ENCODE measurements at places on chromosomes 1 and 21.

DNA sequence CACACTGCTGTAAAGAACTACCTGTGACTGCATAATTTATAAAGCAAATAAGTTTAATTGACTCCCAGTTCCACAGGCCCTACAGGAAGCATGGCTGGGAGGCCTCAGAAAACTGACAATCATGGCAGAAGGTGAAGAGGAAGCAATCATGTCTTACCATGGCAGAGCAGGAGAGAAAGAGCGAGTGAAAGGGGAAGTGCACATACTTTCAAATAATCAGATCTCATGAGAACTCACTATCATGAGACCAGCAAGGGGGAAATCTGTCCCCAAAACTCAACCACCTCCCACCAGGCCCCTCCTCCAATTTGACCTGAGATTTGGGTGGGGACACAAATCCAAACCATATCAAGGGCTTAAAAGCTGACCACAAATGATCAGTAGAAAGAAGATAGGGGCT is 493.2 kb downstream of the PTPRC start:
- no peak for DNase-seq

DNA sequence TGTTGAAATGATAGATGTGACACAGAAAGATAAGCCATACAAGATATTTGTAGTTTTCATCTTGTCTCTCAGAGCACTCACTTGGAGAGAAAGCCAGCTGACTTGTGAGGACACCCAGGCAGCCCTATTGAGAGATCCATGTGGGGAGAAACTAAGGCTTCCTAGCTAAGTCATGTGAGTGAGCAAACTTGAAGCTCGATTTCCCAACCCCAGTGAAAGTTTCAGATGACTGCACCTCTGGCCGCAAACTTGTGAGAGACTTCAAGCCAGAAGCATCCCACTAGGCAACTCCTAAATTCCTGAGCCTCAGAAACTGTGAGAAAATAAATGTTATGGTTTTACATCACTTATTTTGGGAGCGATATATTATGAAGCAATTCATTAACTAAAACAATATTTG is 832.3 kb downstream of the LTN1 start:
- no peak for DNase-seq

GRCh38 chr1:234393190-234393589 is 19.9 kb downstream of the COA6 start:
- no peak for DNase-seq

DNA sequence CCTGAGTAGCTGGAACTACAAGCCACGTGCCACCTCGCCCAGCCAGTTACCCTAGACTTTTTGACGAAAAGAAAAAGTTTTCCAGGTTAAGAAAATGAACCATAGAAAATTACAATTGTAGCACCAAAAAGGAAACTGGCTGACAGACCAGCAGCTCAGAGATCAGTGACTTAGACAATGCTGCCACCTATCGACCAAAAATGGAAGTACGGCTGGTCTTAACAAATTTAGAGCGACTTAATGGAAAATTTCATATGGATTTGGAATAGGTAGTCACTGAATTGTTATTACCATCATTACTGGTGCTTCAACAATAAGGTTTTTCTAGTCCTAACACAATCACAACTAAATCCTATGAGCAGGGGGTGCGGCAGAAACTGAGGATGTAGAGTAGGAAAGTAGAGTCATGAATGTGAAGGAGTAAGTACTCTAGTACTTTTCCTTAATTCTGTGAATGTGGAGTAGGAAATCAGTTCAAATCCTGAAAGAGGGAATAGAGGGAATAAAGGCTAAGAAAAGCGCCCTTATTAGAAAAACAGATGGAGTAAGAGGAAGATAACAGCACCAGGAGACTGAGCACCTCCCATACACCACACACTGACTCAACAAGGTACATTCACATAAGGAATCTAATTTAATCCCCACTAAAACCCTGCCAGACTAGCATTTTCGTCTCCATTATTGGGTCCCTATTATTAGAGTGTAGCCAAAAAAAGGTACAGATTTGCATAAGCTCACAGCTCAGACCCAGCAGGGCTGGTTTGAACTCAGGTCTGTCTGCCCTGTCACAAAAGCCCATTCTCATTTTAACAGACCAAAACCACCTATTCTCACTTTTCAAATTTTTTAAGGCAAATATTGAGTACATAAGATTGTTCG is 37.9 kb upstream of the MGST3 start:
- peak; percentile 8 for DNase-seq

- no peak for DNase-seq
Measured at GRCh38 chr1:43524804-43525203, 5.9 kb upstream of the PTPRF start.

GRCh38 chr1:150066838-150067183 is 765 bp upstream of the VPS45 start:
- no peak for DNase-seq

GRCh38 chr1:112144733-112145426 is 155.4 kb upstream of the KCND3 start:
- no peak for DNase-seq

DNA sequence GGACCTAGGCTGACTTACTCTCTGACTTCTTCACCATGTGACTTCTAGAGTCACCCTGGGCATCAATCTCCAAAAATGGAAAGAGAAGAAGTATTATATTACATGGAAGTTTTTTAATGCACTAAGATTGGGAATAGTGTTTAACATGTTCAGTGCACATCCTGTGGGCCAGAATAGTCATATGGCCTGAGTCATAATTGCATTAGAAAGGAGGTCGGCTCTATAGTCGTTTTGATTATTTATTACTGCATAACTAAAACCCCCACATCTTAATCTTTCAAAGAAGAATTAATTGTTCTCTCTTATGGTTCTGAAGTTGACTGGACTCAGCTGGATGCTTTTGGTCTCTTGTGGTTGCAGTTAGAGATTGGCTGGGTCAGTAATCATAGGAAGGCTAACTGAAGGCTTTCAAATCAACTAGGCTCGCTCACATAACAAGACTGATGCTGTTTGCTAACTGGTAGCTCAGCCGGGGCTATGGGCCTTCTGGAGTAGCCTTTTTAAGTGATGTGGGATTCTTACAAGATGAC is 810.6 kb upstream of the ADGRL4 start:
- DNase-seq: no peak

DNA sequence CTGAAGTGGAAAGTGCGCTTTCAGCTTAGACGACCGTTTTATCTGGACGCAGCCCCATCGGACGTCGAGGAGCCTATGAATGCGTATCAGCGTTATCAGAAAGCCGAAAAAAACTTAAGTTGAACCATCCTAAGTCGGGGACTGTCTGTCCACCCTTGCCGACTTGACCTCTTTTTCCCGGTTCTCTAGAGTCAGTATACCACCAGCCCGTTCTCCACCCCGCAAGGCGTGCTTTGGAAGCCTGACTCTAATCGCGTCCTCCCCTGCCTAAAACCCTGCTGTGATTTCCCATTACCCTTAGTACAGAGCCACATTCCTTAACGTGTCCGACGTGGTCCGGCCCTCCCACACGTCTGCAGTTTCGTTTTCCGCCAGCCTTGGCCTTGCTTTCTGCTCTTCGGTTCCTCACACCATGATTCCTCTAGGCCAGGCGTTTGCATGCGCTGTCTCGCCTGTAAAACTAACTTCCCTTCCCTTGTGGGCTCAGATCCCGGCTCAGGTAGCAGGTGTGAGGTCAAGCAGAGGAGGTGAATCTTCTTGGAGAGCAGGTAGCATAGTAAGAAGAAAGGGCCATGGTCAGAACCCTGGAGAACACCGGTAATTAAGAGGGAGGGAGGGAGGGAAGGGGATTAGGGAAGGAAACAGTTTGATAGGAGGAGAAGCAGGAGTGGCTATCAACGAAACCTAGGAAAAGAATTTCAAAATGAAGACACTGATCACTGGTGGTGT is 865 bp downstream of the ADPRS start:
- no peak for DNase-seq

- DNase-seq: no peak
Measured at GRCh38 chr21:45416620-45417019, 11.7 kb downstream of the COL18A1 start.

DNA sequence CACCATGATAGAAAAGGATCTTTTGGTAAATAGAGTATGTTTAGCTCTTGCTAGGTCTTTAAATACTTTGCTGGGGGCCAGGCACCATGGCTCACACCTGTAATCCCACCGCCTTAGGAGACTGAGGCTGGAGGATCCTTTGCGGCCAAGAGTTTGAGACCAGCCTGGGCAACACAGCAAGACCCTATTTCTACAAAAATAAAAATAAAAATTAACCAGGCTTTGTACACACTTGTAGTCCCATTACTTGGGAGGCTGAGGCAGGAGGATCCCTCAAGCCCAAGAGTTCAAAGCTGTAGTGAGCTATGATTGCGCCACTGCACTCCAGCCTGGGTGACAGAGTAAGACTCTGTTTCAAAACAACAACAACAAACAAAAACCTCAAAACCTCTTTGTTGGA is 1.1 kb upstream of the KCNE2 start:
- no peak for DNase-seq

DNA sequence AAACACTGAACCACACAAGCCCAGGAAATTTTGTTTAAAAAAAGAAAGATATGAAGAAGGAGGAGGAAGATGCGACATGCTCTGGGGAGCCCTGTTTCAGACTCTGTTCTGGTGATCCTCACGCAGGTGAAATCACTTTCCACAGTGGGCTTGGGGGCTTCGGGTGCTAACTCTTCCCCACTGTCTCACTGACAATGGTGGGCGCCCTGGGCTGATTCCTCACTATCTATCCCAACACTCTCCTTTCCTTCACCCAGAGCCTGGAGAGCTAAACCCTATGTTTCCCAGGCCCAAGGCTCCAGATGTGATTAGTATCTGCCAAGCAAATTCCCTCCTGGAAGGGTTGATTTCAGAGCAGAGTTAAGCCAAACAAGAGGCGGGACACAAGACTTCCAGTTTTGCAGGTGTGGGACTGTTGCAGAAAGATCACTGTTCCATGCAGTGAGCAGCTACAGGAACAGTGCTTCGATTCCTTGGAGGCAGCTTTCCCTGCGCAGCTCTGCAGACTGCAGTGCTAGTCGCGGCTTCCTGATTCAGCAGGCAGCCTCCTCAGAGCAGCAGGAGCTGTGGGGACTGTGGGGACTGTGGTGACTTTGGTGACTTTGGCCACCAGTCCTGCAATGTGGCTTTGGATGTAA is 168.3 kb downstream of the RHOU start:
- DNase-seq: no peak

- no peak for DNase-seq
Measured at GRCh38 chr1:8962812-8963530, 17.3 kb downstream of the CA6 start.

DNA sequence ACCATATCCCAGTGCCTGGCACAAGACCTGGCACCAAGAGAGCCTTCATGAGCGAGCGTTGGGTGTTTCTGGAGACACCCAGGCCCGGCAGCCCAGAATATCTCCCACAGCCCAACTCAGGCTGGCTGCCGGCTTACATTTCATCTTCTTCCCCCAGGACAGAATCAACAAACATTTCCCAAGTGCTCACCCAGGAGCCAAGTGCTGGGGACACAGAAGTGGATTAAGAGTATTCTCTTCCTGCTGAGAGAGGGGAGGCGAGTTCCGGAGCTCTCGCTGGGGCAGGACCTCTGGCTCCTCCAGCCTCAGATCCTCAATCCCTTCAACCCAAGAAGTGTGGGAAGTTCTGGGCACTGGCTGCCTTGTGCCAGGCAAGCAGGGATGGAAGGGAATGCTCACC is 23.6 kb downstream of the IFFO2 start:
- no peak for DNase-seq

DNA sequence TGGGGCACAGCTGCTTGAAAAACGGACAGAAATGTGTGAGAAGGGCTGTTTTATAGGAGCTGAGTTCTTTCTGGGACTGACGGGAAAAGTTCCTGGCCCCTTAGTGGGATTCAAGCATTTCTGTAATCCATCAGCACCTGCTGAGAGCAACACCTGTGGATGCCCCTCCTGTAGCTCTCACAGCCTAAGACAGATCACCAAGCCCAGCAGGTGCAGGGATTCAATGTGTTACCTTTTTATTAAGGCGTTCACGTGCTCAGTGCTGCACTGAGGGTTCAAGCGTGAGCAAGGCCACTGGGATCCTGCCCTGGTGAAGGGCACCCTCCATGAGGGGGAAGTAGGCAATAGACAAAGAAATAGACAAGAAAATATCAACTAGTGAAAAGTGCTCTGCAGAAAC is 14.9 kb downstream of the OLFML2B start:
- no peak for DNase-seq

GRCh38 chr1:213061263-213061662 is 10.2 kb downstream of the RPS6KC1 start:
- no peak for DNase-seq

DNA sequence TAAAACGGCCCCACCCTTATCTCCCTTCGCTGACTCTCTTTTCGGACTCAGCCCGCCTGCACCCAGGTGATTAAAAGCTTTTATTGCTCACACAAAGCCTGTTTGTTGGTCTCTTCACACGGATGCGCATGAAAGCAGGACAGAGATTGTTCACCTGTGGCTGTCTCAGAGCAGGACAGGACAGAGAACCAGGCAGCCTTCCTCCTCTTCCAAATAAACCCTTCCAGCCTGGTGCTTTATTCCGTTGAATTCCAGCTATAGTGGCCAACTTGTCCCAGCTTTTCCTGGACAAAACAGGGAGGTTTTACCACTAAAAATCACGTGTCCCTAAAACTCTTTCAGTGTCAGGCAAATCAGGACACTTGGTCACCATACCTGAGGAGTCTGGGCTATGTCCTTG is 9.5 kb upstream of the DMRTB1 start:
- no peak for DNase-seq

DNA sequence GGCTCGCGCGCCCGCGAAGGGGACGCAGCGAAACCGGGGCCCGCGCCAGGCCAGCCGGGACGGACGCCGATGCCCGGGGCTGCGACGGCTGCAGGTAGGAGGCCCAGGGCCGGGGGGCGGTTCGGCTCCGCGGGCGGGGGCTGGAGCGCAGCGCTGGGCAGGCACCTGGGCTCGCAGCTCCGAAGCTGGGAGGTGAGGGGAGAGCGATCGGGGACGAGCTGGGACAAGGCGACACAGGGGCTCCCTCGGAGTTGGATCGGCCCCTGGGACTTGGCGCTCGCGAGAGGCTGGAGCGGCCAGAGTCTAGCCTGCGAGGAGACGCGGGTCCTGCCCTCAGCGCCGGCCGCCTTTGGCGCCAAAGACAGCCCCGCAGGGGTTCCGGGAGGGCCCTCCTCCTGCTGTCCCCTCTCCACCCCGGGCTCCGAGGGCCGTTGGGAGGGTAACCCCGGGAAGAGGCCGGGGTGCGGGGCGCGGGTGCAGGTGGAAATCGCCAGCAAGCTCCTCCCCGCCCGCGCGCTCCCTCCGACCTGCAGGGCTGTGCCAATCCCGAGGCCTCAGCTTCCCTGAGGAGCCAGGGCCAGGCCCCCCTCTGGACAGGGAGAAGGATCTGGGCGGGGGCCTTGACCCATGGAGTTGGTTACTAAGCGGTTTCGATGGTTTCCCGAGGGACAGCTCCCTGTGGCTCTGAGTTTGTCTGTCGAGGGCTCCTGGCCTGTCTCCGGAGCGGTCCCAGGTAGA is 401 bp downstream of the TP73 start:
- DNase-seq: no peak

DNA sequence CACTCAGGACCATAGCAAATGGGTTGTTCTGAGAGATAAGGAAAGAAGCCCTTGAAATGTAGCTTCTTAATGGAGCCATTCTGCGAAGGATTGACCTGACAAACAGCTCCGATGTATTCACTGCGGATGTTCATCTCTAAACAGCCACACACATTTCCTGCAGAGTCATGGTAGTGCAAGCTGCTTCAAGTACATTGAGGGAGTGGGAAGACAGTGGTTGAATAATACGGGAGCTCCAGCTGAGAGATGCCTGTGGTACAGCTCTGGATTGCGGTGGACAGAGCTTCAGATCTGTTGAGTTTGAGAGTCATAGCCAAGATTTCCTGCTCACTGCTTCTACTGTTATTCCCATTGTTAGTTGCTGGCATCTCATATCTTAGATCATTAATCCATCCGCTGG is 86.6 kb downstream of the ZBTB18 start:
- no peak for DNase-seq

- no peak for DNase-seq
Measured at GRCh38 chr1:100353988-100354387, 1.7 kb downstream of the CDC14A start.

Measured in cerebellar nuclear complex (tissue), 1 donor.